ENCODE measurements at places on chromosomes 11 and 22.

DNA sequence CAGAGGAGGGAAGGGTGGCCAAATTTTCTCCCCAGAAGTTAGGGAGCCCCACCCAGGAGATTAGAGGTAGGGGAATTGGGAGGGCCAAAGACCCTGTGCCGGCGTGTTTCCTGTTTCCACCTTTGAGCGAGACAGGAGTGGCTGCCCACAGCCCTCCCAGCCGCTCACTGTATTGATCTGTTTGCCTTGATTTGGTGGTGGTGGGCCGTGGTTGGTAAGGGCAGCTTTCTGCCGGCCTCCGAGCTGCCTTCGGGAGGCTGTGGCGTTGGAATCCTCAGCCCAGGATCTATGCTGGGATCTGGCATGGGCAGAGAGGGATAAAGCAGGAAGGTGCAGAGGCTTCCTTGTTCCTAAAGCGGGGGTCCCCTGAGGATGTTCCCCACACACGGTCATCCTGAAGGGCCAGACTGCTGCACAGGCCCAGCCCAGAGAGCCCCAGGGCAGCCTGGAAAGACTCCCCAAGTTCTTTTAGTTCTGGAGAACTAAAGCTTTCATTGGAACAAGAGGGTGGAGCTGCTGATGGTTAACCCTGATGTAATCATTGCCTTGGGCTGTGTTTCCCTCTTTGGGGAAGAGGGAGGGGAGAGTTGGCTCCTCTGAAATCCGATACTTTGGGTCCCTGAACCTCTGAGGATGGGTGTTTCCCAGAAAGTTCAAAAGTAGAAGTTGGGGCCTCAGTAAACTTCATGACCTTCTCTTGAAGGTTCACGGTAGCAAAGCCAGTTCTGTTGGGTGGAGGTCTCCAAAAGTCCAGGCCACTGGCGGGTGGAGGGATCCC lies 7.2 kb downstream of the FAM83F start:
- no peaks in the 10 kb centered on the region for H3K4me1 ChIP-seq
- no peak overlapping the region for H3K27ac ChIP-seq
- no peak for DNase-seq
- H3K36me3 ChIP-seq: no peaks in the 10 kb centered on the region

DNA sequence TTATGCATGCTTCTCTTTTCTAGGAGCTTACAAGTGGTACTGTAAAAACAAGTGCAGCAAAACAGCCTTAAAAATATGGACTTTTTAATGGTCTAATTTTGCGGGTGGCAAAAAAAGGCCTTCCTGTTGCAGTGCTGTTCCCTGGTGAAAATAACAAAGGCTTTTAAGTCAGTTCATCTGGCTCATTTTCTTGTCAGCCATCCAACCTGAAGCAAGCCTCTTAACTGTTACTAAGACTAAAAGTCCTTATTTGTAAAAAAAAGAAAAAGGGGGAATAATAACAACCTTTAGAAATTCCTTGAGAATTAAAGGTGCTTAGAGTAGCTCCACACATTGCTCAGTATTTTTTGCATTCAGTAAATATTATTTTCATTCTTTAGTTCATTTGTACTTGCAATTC lies 200.5 kb upstream of the CHORDC1 start:
- H3K4me3 ChIP-seq: no peak overlapping the region
- no peaks in the 10 kb centered on the region for H3K36me3 ChIP-seq
- DNase-seq: no peak
- H3K4me1 ChIP-seq: no peaks in the 10 kb centered on the region

DNA sequence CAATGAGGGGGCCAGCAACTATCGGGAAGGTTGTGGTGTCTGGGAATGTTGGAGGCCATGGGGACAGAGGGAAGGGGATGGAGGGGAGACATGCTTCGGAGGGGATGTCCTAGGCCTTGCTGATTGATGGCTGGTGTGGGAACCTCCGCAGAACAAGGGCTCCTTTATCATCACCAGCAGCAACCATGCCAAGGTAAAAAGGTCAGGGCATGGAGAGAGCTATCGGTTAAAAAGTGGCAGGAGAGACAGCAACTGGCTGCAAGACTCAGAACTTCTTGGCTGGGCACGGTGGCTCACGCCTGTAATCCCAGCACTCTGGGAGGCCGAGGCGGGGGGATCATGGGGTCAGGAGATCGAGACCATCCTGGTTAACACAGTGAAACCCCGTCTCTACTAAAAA lies 3.0 kb downstream of the GSTT4 start:
- no peak for DNase-seq
- no peaks in the 10 kb centered on the region for H3K4me1 ChIP-seq
- no peaks in the 10 kb centered on the region for H3K27me3 ChIP-seq

DNA sequence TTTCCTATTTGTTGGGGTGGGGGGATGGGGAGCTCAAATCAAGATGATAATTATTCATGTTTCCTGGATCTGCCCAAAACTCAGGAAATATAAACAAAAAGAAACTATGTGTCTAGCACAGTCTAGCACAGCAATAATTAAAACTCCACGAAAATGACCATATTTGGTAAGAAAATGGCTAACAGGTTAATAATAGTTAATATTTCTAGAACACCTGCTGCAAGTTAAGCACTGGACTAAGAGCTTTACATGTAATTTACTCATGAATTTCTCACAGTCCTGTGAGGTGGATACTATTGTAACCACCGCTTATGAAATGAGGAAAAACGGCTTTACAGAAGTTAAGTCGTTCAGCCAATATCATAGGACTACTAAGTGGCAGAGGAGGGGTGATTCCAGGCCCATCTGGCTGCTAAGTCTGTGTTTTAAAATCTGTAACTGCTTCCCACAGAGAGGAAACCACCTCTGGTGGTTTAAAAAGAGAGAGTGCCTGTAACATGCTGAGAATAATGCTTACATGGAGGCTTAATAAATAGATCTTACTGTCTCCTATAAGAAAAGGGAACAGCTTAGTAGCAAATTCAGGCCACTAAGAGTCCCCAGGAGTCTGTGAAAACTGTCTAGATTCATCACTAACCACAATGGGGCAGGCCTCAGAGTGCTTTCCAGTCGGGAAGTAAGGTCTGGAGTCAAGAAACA lies 11.0 kb upstream of the AMOTL1 start:
- no peak overlapping the region for H3K27ac ChIP-seq
- no peaks in the 10 kb centered on the region for H3K4me1 ChIP-seq
- DNase-seq: no peak
- H3K4me3 ChIP-seq: no peak overlapping the region
- no peaks in the 10 kb centered on the region for H3K36me3 ChIP-seq

GRCh38 chr11:65442842-65443331 lies 20.3 kb downstream of the NEAT1 start:
- peaks cover 13% of the 10 kb centered on the region for H3K4me1 ChIP-seq
- no peak overlapping the region for H3K27ac ChIP-seq
- no peak overlapping the region for H3K4me3 ChIP-seq
- DNase-seq: no peak

DNA sequence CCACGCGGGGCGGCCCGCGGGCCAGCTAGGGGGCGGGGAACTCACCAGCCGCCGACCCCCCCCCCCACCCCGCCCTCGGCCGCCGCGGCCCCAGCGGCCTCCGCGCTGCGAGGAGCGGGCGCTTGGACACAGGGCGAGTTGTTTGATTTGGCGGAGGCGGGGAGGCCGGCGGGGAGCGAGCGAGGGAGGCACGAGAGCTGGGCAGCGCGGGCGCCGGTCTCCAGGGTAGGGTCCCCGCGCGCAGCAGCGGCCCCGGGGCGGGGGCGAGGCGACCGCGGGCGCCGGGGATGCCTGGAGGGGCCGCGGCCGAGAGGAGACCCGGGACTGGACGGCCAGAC lies 64.4 kb downstream of the NAV2 start:
- H3K4me3 ChIP-seq: no peak overlapping the region
- no peaks in the 10 kb centered on the region for H3K4me1 ChIP-seq
- H3K27me3 ChIP-seq: peaks cover 5% of the 10 kb centered on the region
- no peak overlapping the region for H3K27ac ChIP-seq

DNA sequence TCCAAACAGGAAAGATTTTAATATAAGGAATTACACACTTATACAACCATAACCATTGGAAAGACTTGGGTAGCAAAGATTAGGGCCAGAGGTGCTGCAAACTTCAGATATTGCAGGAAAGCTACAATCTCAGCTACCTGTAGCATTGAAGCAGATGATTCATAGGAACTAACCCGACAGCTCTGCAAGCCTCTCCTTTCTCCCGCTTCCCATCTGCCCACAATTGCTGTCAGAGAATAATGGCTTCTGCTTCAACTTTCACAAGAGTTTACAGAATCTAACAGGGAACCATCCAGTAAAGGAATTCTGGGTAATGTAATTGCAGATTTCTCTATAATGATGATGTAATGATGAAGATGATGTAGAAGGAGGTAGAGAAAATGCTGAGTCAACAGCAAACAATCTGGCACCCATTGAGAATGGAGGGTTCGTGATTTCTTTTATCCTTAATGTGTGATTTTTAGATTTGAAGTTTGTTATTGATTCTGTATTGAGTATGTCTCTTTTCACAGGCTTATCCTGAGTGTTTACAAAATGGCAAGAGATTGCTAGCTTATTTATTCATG lies 70.8 kb upstream of the USP47 start:
- H3K4me3 ChIP-seq: no peak overlapping the region
- no peak for DNase-seq
- H3K27me3 ChIP-seq: no peaks in the 10 kb centered on the region
- H3K27ac ChIP-seq: no peak overlapping the region
- no peaks in the 10 kb centered on the region for H3K36me3 ChIP-seq

DNA sequence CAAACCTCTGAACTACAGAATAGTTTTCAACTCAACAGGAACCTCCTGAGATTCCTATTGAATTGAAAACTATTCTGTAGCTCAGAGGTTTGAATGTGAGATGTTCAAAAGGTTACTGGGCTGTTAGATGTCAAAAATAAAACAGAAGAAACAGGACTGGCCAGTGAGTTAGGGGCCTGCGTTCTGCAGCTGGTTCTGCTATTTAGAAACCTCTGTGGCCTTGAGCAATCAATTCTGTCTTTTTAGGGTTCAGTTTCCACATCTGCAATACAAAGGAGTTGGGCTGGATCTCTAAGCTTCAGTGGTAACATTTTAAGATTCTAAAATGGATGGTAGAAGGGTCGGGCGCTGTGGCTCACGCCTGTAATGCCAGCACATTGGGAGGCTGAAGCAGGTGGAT lies 55.8 kb downstream of the CLMP start:
- no peaks in the 10 kb centered on the region for H3K4me1 ChIP-seq
- H3K36me3 ChIP-seq: no peaks in the 10 kb centered on the region
- no peak overlapping the region for H3K4me3 ChIP-seq
- H3K27me3 ChIP-seq: no peaks in the 10 kb centered on the region
- DNase-seq: no peak
